ENCODE measurements at places on chromosomes 11 and 22.

- H3K27me3 ChIP-seq, result no peaks in the 10 kb centered on the region
- no peak overlapping the region for H3K27ac ChIP-seq
- DNase-seq, result no peak
- no peak overlapping the region for H3K4me3 ChIP-seq
Measured at GRCh38 chr11:2761131-2762030, 61.6 kb upstream of the KCNQ1OT1 start.

- no peak overlapping the region for H3K4me3 ChIP-seq
- no peaks in the 10 kb centered on the region for H3K4me1 ChIP-seq
- H3K27ac ChIP-seq, result no peak overlapping the region
- H3K36me3 ChIP-seq, result no peaks in the 10 kb centered on the region
- H3K27me3 ChIP-seq, result peaks cover 4% of the 10 kb centered on the region
Measured at GRCh38 chr22:39574779-39575551, 4.4 kb downstream of the CACNA1I start.

DNA sequence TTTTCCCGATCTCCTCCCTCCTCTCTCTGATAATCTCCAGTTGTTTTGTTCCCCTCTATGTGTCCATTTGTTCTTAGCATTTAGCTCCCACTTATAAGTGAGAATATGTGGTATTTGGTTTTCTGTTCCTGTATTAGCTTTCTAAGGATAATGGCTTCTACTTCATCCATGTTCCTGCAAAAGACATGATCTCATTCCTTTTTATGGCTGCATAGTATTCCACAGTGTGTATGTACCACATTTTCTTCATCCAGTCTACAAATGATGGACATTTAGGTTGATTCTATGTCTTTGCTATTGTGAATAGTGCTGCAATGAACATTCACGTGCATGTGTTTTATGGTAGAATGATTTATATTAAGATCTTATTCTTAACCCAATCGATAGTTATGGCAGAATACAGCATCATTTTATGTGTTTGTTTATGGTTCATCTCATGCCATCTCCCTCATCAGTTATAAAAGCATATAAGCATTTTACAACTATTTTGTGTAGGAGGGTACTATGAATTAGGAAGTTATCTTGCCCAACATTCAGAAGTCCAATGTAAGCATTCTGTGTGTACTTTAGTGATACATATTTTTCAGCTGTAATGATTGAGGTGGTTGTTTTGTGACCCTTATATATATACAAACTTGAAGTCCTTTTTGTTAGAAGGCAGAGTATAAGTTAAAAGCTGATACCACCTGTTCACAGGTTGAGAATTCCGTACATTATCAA is 3.2 kb downstream of the MS4A3 start:
- no peaks in the 10 kb centered on the region for H3K4me1 ChIP-seq
- DNase-seq, result no peak
- H3K4me3 ChIP-seq, result no peak overlapping the region
- H3K27ac ChIP-seq, result no peak overlapping the region

GRCh38 chr11:5036669-5037068 is 9.7 kb upstream of the OR52J3 start:
- H3K4me1 ChIP-seq, result no peaks in the 10 kb centered on the region
- no peak for DNase-seq
- H3K36me3 ChIP-seq, result no peaks in the 10 kb centered on the region
- H3K4me3 ChIP-seq, result no peak overlapping the region
- H3K27me3 ChIP-seq, result no peaks in the 10 kb centered on the region

GRCh38 chr11:125994509-125994908 is 48.7 kb downstream of the VSIG10L2 start:
- no peaks in the 10 kb centered on the region for H3K27me3 ChIP-seq
- H3K4me3 ChIP-seq, result no peak overlapping the region
- H3K4me1 ChIP-seq, result peaks cover 8% of the 10 kb centered on the region
- H3K27ac ChIP-seq, result no peak overlapping the region
- H3K36me3 ChIP-seq, result no peaks in the 10 kb centered on the region

All from GM12878 (cell line).